ENCODE measurements at places on chromosomes 4 and X. TPM values are rescaled to one million over a fixed set of nuclear protein-coding genes. Genes with fewer than 3 reads are reported as not detected.
A peak's percentile ranks its signal among the peaks of the same experiment; 100 is the strongest.

GRCh38 chr4:183455431-183456195 lies 11.2 kb downstream of the CDKN2AIP start:
- H3K4me1 ChIP-seq: peaks cover 17% of the 10 kb centered on the region
- peak overlapping the region; percentile 38 for H3K4me3 ChIP-seq
- no peaks in the 10 kb centered on the region for H3K27me3 ChIP-seq
- no peak for DNase-seq

DNA sequence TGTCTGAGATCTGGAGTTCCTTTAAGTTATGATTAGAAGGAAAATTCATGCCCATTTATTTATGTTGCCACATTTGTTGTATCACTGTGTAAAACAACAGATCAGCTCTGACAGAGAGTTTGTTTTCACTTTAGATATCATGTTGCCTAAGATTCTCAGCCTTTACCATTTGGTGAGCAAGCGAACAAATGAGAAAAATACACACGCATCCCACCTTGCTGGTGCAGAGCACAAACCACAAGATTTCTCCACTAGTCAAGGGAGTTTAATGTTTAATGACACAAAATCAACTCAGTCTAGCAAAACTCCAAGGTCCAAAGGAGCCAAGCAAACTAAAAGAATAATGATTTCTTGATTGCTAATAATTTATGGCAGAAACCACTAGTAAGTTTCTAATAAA lies 27.7 kb downstream of the FGF5 start:
- H3K4me3 ChIP-seq: no peak overlapping the region
- no peak overlapping the region for H3K27ac ChIP-seq
- DNase-seq: no peak
- no peaks in the 10 kb centered on the region for H3K36me3 ChIP-seq
- H3K4me1 ChIP-seq: no peaks in the 10 kb centered on the region
- peaks cover 3% of the 10 kb centered on the region for H3K27me3 ChIP-seq

DNA sequence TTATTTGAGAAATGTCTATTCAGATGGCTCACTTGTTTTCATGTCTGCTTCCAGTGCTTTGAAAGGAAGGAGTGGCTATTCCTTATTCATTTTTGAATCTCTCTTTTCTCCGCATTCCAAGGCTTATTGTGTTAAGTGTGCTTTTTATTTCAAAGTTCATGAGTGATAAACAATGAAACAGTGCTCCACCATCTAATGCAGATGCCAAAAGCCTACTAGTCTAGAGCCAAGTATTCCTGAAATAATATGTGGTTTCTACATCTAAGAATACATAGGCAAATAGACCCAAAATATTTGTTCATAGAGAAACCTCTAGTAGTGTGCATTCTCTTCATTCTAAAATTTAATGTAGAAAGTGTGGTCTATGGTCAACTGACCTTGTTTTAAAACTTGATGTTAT lies 187.3 kb downstream of the GABRB1 start:
- no peaks in the 10 kb centered on the region for H3K4me1 ChIP-seq
- no peak overlapping the region for H3K27ac ChIP-seq
- H3K36me3 ChIP-seq: no peaks in the 10 kb centered on the region
- H3K4me3 ChIP-seq: no peak overlapping the region
- no peak for DNase-seq

GRCh38 chrX:68534691-68535090 lies 35.8 kb downstream of the YIPF6 start:
- H3K36me3 ChIP-seq: peaks cover 25% of the 10 kb centered on the region
- H3K4me3 ChIP-seq: no peak overlapping the region
- no peaks in the 10 kb centered on the region for H3K4me1 ChIP-seq
- H3K27me3 ChIP-seq: no peaks in the 10 kb centered on the region

GRCh38 chr4:159487284-159487747 lies 384.4 kb downstream of the RAPGEF2 start:
- peak; percentile 9 for DNase-seq
- H3K27ac ChIP-seq: no peak overlapping the region
- no peaks in the 10 kb centered on the region for H3K36me3 ChIP-seq

DNA sequence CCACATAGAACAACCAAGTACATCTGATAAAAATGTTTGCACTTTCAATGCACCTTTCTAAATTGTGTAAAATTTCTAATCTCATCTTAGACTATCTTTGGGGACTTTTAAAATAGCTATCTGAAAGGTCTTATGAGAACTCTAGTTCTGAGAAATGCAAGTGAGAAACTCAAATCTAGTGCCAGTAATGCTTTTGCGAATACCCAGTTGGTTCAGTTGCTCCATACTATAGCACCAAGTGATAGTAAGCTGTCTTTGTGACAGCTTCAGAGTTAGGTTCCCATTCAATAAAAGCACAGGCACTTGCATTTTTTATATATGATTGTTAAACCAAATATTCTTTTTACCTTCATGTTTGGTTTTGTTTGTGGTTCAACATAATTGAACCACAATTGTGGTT lies 4.5 kb upstream of the ITM2A start:
- no peak overlapping the region for H3K4me3 ChIP-seq
- H3K4me1 ChIP-seq: peaks cover 21% of the 10 kb centered on the region
- H3K36me3 ChIP-seq: no peaks in the 10 kb centered on the region
- H3K27me3 ChIP-seq: no peaks in the 10 kb centered on the region
- DNase-seq: no peak
- no peak overlapping the region for H3K27ac ChIP-seq

DNA sequence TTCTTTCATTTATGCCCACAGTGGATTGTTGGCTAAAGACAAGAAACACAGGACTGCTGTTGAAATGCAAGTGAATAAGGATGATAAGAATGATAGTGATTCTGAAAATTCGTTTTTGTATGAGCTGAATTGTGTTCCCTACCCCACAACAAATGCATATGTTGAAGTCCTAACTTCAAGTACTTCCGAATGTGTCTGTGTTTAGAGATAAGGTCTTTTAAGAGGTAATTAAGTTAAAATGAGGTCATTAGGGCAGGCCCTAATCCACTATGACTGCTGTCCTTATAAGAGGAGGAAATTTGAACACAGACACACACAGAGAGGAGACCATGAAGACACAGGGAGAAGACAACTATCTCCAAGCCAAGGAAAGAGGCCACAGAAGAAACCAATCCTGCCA lies 126.6 kb upstream of the ACSL4 start:
- no peak overlapping the region for H3K27ac ChIP-seq
- no peaks in the 10 kb centered on the region for H3K36me3 ChIP-seq
- no peak overlapping the region for H3K4me3 ChIP-seq
- no peak for DNase-seq

DNA sequence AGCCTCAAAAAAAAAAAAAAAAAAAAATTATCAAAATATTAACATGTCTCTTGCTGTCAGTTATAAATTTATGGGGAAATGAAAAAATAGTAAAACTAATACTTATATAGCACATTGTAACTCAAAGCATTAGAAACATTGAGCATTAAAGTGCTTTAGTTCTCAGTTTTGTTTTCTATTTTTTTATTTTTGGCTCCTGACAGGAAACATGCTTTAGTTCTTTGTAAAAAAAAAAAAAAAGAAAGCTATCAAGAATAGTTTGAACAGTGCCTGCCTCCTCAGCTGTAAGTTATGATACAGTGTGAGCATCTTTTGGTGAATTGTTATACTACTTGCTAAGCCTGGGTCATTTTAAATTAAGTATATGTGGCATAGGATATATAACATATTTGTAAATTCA lies 5.1 kb upstream of the CENPC start:
- DNase-seq: no peak
- H3K4me3 ChIP-seq: no peak overlapping the region
- no peaks in the 10 kb centered on the region for H3K36me3 ChIP-seq
- no peak overlapping the region for H3K27ac ChIP-seq
- H3K27me3 ChIP-seq: no peaks in the 10 kb centered on the region

DNA sequence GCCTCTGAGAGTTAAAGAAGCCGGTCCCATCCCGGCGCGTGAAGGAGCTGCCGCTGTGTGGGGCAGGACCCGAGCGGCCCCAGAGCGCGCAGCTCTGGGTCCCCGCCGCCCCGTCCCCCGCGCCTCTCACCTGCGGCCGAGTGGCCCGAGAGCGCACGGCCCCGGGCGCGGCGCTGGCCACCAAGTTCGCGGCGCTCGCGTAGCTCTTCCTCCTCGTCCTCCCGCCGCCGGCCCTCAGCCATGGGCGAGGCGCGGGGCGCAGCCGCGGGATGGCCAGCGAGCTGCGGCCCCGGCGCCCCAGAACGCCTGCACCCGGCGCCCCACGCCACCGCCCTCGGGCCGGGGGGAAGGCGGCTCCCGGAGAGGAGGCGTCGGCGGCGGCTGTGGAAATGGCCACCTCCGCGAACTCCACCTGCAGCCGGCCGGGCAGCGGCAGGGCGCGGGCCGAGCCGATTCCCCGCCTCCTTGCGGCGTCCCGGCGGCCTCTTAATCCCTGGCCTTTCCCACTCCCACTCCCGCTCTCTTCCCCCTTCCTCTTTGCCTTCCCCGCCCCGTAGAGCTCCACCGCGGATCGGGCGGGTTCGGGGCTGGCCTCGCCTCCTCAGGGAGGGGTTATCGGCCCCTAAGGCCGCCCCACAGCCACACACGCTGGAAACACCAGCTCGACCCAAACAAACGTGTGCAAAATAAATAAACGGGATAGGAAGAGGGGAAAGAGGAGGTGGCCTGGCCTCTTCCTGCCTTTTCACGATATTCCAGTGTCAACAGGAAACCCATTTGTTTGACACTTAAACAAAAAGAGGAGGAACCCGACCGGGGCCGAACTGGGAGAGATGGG lies at the start of gene SH3D19:
TSS of gene SH3D19 (minus strand) at position 495 of the 838 bp plus-strand sequence. CDS start at position 242, 253 bp downstream.
- peak within 1 kb of the TSS; percentile 69 for H3K4me3 ChIP-seq
- H3K27ac ChIP-seq: no peak within 1 kb of the TSS

GRCh38 chr4:40301603-40302002 lies 33.5 kb upstream of the CHRNA9 start:
- peak overlapping the region; percentile 58 for H3K4me3 ChIP-seq
- DNase-seq: peak; percentile 70
- H3K4me1 ChIP-seq: peaks cover 70% of the 10 kb centered on the region
- peak overlapping the region; percentile 93 for H3K27ac ChIP-seq
- no peaks in the 10 kb centered on the region for H3K27me3 ChIP-seq

GRCh38 chrX:43840265-43840664 lies 42.0 kb downstream of the MAOB start:
- no peak overlapping the region for H3K4me3 ChIP-seq
- H3K27me3 ChIP-seq: no peaks in the 10 kb centered on the region
- no peaks in the 10 kb centered on the region for H3K36me3 ChIP-seq

DNA sequence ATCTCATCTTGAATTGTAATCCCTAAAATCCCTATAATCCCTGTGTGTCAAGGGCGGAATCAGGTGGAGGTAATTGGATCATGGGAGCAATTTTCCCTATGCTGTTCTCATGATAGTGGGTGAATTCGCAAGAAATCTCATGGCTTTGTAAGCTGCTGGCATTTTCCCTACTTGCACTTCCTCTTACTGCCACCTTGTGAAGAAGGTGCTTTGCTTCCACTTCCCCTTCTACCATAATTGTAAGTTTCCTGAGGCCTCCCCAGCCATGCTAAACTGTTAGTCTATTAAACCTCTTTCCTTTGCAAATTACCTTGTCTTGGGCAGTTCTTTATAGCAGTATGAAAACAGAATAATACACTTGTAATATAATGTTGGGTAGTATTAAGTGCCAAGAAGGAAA lies 1087.4 kb upstream of the SLIT2 start:
- no peak overlapping the region for H3K27ac ChIP-seq
- no peak for DNase-seq
- H3K4me3 ChIP-seq: no peak overlapping the region
- H3K4me1 ChIP-seq: no peaks in the 10 kb centered on the region
- no peaks in the 10 kb centered on the region for H3K27me3 ChIP-seq
- H3K36me3 ChIP-seq: no peaks in the 10 kb centered on the region

GRCh38 chr4:4590546-4590945 lies 48.7 kb upstream of the STX18 start:
- DNase-seq: no peak
- no peaks in the 10 kb centered on the region for H3K4me1 ChIP-seq
- H3K27me3 ChIP-seq: no peaks in the 10 kb centered on the region

GRCh38 chrX:3326681-3327080 lies 19.8 kb downstream of the MXRA5 start:
- H3K36me3 ChIP-seq: no peaks in the 10 kb centered on the region
- H3K27me3 ChIP-seq: no peaks in the 10 kb centered on the region
- H3K4me3 ChIP-seq: no peak overlapping the region
- DNase-seq: no peak

DNA sequence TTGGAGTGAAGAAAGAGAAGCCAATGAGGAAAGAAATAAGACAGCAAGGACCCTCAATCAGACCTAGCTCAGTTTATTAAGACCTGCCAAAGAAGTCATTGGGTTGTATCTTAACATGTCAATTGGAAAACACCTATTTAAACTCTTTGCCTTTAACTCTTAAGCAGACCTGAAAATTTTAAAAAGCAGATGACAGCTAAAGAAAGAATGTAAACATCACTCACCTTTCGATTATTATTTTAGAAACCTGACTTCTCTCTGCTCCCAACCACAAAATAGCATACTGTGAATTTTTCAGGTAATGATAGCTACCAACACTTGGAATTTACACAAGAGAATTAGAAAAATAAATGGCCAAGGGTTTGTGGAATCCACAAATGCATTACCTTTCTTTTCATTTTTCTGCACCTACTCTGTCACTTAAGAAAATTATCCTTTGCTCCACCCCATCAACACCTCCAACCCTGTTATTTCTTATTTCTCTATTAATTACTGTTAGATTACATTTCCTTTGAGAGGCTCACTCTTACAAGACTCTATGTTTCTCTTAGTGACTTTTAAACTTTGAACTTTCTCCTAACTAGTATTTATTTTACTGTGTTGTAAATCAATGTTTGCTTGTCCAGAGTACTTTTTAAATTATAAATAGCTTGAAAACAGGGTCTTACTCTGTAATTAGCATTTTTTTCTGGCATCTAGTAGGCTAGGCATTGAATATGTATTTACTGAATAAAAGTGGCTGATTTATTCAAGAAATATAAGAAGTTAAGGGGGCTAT lies 765 bp upstream of the SULT1E1 start:
- H3K4me1 ChIP-seq: no peaks in the 10 kb centered on the region
- H3K27me3 ChIP-seq: no peaks in the 10 kb centered on the region
- H3K36me3 ChIP-seq: no peaks in the 10 kb centered on the region
- no peak overlapping the region for H3K4me3 ChIP-seq
- no peak overlapping the region for H3K27ac ChIP-seq
- no peak for DNase-seq

DNA sequence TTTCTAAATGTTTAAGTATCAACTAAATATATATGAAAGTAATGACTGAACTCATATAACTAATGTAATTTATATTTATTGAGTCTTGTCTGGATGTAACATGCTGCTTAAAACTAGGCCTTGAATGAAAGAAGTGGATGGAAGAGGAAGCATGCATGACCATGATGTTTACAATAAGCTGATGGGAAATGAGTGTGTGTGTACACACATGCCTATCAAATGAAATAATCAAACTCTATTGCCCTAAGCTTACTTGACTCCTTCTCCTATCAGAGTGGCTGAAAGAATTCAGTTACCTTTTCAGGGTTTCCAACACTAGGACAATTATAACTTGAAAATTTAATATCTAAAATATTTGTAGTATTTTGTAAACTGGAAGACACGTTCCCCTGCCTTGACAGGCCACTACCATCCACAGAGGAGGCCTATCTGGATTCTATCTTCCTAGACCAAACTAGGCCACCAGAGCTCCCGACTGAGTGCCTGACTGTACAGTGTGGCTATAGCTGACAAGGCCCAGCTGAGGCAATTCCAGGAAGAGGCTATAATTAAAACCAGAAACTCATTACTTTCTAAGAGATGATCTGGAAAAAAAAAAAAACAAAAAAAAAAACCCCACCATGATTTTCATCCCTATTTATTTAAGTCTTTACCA lies 7.6 kb downstream of the ARSJ start:
- no peak overlapping the region for H3K4me3 ChIP-seq
- no peaks in the 10 kb centered on the region for H3K4me1 ChIP-seq
- no peak overlapping the region for H3K27ac ChIP-seq
- DNase-seq: no peak
- H3K36me3 ChIP-seq: no peaks in the 10 kb centered on the region

The BMX gene
- total RNA-seq: not detected

The SMIM10L2A gene
- 0.21 TPM for total RNA-seq

The COMMD8 gene
- 19.0 TPM for total RNA-seq

The MAGEA2B gene
- not detected for total RNA-seq

The CENPVL2 gene
- not detected for total RNA-seq

The LAMTOR3 gene
- 28.8 TPM for total RNA-seq

The TLL1 gene
- not detected for total RNA-seq

Measured in activated T-helper 2 cell treated with anti-CD3 and anti-CD28 coated beads, Interferon-gamma antibody, Interleukin-2, Interleukin-4, amounts not matched to agents 10 μg/mL and 5 μg/mL and 100 μg/mL, durations not matched to agents 14 hours and 24 hours and 36 hours (primary cell).